M059J (cell line): ENCODE measurements at places on chromosomes 12 and 14. TPM values are rescaled to one million over a fixed set of nuclear protein-coding genes. Genes with fewer than 3 reads are reported as not detected.

The KLRC1 gene
- not detected in 2 replicates for total RNA-seq

DNA sequence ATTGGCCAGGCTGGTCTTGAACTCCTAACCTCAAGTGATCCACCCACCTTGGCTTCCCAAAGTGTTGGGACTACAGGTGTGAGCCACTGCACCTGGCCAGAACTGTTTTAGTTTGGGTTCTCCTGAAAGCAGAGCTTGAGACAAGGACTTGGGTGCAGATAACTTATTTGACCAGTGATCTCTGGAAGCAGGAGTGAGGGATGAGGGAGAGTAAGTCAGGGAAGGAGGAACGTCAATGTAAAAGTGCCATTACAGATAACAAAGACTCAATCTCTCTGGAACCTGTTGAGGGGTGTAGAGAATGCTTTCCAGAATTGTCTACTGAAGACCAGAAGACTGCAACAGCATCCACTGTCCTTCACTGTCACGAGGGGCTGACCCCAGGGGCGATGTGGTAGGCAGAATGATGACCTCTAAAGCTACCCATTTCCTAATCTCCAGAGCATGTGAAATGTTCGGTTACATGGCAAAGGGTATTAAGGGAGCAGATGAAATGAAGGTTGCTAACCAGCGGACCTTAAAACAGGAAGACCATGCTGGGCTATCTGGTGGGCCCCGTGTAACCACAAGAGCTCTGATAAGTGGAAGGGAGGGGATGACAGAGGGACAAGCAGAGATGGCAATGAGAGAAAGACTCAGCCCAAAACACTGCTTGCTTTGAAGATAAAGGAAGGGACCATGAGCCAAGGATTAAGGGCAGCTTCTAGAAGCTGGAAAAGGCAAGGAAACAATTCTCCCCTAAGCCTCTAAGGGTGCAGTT, 207.8 kb downstream of the RBM19 start:
- DNase-seq: no peak

The SCARB1 gene
- 35.6 and 38.0 TPM in 2 replicates for total RNA-seq

The TRAF3 gene
- 12.5 and 16.1 TPM in 2 replicates for total RNA-seq

The C3AR1 gene
- total RNA-seq: 0.47 and 1.3 TPM in 2 replicates

The LMNTD1 gene
- total RNA-seq: 0.32 and 2.2 TPM in 2 replicates

GRCh38 chr12:90473831-90474230, 481.1 kb downstream of the CCER1 start:
- no peak for DNase-seq

DNA sequence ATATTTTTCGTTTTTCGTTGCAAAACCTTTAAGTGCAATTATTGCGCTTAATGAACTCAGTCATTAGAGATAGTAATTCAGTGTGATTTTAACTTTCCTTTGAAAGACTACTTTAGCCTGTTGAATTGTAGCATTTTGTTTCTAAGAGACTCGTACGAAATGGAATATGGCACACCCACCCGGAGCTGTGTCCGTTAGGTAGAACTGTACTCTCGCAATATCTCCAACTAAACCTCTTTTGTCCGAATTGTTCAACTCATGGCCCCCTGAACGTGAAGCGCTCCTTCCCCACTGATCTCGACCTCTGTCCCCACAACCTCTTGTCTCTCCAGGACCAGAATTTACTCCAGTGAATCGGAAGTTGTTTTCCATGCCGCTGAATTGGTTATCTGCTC, 800 bp downstream of the PCNX4 start:
- DNase-seq: peak; percentile 44

The HHIPL1 gene
- total RNA-seq: 0.15 and 1.2 TPM in 2 replicates

- no peak for DNase-seq
These were observed 87.9 kb downstream of the SYNE3 start for GRCh38 chr14:95428557-95428956.

The RTN1 gene
- 0.49 TPM in 1 of 2 replicates, not detected in the other for total RNA-seq

The TAS2R10 gene
- total RNA-seq: not detected in 2 replicates
